AG08395 (cell line): ENCODE measurements at places on chromosomes 3 and 15.
A peak's percentile ranks its signal among the peaks of the same experiment; 100 is the strongest.

GRCh38 chr15:81957698-81958097, 88.1 kb downstream of the MEX3B start:
- no peak for DNase-seq

DNA sequence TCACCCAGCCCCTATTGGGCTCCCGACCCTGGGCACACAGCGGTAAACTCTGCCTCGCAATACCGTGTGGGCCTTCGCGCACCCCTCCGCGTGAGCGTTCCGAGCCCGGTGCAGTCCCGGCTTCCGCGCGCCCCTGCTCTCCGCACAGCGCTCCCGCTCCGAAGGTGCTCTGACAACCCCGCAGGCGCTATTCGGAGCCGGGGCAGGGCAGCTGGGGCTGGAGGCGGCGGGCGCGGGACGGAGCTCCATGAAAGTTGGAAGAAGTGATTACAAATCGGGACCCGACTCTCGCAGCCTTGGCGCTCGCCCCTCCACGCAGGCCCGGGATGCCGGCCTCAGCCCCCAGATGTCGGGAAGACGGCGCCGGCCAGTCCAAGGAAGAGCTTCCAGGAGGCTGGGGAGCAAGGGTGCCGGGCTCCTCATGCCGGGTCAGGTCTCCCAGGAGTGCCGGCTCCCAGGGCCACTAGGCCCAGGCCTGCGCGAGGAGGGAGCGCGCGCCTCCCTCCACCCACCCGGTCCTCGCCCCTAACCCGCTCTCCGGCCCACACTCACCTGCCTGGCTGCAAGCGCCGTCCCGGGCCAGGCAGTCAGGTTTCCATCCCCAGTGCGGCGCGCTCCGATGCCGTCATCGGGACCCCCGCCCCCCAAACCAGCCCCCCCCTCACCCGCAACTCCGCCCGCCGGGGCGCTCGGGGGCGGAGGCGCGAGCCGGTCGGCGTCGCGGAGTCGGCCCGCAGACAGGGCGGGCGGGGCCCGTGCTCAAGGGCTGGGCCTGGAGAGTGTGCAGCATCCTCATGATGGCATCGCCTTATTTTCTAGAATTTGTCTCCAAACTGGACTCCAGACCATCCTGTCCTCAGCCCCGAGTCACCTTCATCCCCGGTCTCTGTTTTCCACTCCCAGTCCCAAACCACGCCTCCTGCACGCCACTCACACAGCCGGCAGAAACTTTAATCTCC, at the start of gene KIF7:
Gene KIF7 (minus strand): TSS at position 621 of the 959 bp plus-strand sequence. CDS start 2,537 bp downstream, outside the sequence.
- peak; percentile 88 for DNase-seq

- DNase-seq: no peak
Measured at GRCh38 chr15:96549136-96549535, 218.6 kb downstream of the NR2F2 start.

- peak; percentile 72 for DNase-seq
Measured at GRCh38 chr15:41795996-41796856, 21.9 kb downstream of the MAPKBP1 start.

- DNase-seq: peak; percentile 35
Measured at GRCh38 chr3:148233403-148233802, 464.3 kb upstream of the AGTR1 start.

GRCh38 chr15:48872632-48873031, 5.3 kb upstream of the EID1 start:
- DNase-seq: no peak

- DNase-seq: no peak
Measured at GRCh38 chr3:28243424-28244106, 2.1 kb downstream of the CMC1 start.

DNA sequence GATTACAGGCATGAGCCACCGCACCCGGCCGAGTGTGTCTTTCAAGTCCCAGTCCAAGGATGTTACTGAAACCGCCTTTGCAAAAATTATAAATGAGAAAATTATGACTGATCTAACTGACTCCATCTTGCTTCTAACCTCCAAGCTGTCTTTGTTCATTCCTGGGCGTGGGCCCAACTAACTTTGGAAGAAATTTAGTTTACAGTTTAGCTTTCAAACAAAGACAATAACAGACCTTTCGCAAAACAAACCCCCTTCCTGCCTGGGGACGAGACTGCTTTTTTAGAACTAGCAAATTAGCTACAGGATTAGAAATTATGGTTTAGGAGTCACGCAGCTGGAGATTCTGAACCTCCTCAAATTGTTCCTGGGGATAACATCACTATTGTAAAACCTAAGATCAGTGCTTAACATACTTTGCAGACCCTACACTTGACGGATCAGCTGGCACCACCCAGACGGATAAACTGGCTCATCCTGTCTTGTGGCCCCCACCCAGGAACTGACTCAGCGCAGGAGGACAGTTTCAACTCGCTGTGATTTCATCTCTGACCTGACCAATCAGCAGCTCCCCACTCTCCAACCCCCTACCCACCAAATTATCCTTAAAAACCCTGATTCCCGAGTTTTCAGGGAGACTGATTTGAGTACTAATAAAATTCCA, 23.8 kb downstream of the NANOGP8 start:
- no peak for DNase-seq

DNA sequence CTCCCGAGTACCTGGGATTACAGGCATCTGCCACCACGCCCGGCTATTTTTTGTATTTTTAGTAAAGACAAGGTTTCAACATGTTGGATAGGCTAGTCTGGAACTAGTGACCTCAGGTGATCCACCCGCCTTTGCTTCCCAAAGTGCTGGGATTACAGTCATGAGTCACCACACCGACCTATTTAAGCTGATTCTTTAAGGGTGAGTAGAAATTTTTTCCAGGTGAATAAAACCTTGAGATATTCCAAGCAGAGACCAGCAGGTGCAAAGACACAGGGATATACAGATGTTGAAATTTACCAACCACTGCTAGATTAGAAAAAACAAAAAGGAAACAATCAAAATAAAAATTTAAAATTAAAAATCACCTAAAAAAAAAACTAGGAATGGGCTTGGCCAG, 74.4 kb upstream of the CHRNB4 start:
- no peak for DNase-seq

DNA sequence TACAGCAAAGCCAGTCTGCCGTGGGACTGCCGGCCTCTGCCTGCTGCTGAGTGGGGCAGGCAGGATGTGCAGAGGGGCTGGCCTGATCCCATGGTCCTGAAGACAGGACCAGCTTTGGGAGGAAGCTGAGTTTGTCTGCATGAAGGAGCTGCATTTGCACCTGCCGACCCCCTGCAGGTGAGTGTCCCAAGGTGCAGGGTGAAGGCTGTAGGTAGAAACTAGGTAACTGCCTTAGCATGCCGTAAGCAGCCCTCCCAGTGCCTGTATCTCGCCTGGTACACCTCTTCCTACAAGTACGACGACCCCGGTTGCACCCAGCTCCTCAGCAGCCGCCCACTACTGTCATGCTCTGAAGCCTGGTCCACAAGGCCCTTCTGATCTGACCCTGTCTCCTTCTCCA, 34.9 kb downstream of the AMOTL2 start:
- no peak for DNase-seq

GRCh38 chr3:42698216-42698910, 4.2 kb downstream of the HHATL start:
- no peak for DNase-seq

- no peak for DNase-seq
Measured at GRCh38 chr3:8882171-8882593, 81.1 kb downstream of the RAD18 start.

DNA sequence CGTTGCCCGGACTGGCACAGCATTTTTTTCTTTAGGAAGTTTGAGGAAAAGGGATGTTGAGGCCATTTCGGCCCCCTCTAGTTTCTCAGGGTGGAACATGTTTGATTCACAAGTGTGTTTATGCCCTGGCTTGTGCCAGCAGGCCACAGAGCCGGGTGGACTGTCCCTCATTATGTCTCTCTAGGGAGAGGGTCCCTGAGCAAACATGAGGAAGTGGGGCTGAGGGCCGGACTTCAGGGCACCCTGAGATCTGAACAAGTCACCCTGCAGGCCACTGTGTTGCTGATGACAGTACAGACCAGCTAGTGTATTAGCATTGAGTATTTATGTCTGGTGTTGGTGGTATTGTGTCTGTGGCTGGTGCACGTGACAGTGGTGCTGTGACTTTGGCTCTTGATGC, 34.9 kb downstream of the RNU5B-1 start:
- no peak for DNase-seq

- DNase-seq: no peak
Measured at GRCh38 chr15:98484914-98485313, 163.4 kb upstream of the IGF1R start.

DNA sequence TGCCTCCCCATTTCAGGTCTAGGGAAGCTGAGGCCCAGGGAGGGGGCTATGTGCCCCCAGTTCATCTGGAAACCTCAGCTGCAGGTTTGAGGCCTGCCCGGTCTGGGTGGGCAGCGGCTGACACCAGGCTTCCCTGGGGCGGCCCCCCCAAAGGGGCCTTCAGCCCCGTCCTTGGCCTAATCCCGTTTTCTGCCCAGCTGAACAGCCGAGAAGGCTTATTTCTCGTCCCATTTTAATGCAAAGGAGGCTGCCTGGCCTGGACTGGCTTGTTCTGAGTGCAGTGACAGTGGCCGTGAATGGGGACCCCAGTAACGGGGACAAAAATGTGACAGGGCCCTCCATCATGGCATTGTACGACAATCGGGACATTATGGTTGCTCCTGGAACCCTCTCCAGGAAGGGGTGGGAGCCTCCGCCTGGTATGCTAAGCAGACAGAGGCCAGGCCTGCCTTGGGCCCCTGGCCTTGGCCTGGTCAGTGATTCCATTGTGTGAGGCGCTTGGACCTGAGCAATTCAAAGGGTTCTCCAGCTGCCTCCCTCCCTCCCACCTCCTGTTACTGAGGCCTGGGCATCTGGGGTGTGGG, 93.9 kb downstream of the WNT7A start:
- DNase-seq: no peak

GRCh38 chr15:80932989-80933388, 56.6 kb downstream of the MESD start:
- DNase-seq: peak; percentile 23

- no peak for DNase-seq
Measured at GRCh38 chr3:154943981-154944380, 136.1 kb upstream of the MME start.

- no peak for DNase-seq
Measured at GRCh38 chr3:10563396-10563795, 58.0 kb upstream of the ATP2B2 start.

GRCh38 chr3:98628317-98628716, 34.9 kb upstream of the CPOX start:
- no peak for DNase-seq

DNA sequence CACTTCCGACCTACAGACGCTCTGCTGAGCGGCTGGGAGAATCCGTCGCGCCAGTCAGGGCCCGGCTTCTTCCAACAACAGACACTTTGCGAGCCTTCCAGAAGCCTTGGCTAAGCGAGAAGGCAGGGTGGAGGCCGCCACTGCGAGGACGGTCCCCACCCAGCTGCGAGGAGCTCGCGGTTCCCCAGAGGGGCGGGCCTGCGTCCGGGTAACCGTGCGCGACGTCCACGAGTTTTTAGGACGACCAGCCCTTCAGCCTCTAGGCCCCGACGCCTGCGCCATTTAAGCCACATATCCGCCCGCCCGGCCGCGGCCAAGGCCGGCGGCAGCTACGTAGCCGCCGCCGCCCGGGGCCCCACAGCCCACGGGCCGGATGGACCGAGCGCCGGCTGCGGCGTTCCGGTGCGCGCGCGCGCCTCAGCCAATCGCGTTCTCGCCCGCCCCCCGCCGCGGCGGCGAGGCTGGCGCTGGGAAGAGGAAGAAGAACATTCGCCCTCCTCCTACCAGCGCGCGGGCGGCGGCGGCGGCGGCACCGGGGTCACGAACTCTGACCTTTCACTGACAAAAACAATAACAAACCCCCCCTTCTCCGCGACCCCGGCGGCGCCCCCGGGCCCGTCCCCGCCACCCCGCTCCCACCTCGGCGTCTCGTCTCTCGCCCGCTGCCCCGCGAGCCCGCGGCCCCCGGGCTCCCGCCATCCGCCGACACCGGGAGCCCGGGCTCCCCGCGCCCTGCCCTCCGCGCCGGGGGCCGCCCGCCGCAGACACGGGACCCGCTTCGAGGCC, at the start of gene NR2C2:
Gene NR2C2 (plus strand): TSS at position 484 of the 786 bp plus-strand sequence. CDS start 56,332 bp downstream, outside the sequence.
- peak; percentile 92 for DNase-seq

DNA sequence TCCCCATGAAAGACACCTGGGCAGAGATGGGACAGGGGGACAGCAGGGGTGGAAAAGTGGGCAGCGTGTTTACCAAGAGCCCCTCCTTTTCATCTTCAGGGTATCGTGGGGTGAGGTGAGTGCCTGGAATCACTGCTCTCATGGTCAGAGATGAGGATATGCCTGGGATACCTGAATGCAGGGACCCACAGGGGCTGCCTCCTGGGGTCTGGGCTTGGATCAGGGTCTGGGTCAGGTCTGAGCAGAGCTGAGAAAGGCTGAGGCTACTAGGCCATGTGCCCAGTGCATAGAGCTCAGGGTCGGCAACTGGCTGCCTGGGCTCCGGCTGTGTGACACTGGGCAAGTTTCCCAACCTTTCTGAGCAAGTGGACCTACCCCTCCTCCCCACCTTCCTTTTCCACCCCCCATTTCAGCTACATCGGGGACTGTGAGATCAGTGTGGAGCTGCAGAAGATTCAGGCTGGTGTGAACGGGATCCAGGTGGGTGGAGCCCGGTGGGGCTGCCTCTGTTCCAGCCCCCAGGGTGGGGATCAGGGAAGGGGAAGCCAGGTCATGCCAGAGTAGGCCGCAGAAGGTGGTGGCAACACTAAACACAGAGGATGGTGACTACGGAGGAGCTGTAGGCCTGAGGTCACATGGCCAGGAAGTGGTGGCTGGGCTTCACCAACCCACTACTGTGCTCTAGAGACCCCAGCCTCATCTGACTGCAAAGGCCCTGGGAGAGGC, 24.5 kb downstream of the ESYT3 start:
- DNase-seq: no peak

- peak; percentile 66 for DNase-seq
Measured at GRCh38 chr3:21942328-21942727, 191.3 kb upstream of the ZNF385D start.

DNA sequence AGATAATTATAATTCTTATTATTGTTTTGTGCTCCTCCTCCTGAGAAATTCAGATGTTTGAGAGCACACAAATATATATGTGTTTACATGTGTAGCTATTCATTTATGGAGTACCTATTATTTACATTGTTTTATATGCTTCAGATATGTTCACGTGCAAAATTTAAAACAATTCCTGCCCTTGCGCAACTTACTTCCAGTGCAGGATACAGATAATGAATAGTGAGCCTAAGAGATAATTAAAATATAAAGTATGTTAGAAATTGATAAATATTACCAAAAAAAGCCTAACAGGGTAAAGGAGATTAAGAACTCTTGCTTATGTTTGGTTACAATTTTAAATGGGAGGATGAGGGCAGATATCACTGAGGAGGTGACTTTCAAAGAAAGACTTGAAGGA, 81.7 kb upstream of the DPH6 start:
- no peak for DNase-seq

- no peak for DNase-seq
Measured at GRCh38 chr15:40070166-40070557, 31.2 kb upstream of the SRP14 start.

- no peak for DNase-seq
Measured at GRCh38 chr15:26365077-26365476, 407.8 kb downstream of the GABRB3 start.

- no peak for DNase-seq
Measured at GRCh38 chr15:72554471-72555425, 80.6 kb downstream of the ARIH1 start.

- no peak for DNase-seq
Measured at GRCh38 chr3:4043867-4044575, 244.8 kb downstream of the LRRN1 start.

- peak; percentile 60 for DNase-seq
Measured at GRCh38 chr3:63351159-63352007, 73.3 kb downstream of the SYNPR start.

- no peak for DNase-seq
Measured at GRCh38 chr3:182309120-182309519, 484.2 kb upstream of the ATP11B start.
